ENCODE measurements at places on chromosomes 1 and 21.

GRCh38 chr1:56389813-56390212 is 189.6 kb downstream of the PLPP3 start:
- DNase-seq: no peak

GRCh38 chr1:177256153-177257075 is 85.7 kb downstream of the BRINP2 start:
- no peak for DNase-seq

- no peak for DNase-seq
Measured at GRCh38 chr1:228403231-228403631, 3.4 kb downstream of the TRIM11 start.

GRCh38 chr1:17844185-17844826 is 89.2 kb downstream of the ACTL8 start:
- DNase-seq: peak; percentile 62

- peak; percentile 55 for DNase-seq
Measured at GRCh38 chr21:42653231-42654061, at the start of gene PDE9A. TSS of gene PDE9A (plus strand) at chr21:42653621. CDS start at chr21:42653815, 194 bp downstream.

DNA sequence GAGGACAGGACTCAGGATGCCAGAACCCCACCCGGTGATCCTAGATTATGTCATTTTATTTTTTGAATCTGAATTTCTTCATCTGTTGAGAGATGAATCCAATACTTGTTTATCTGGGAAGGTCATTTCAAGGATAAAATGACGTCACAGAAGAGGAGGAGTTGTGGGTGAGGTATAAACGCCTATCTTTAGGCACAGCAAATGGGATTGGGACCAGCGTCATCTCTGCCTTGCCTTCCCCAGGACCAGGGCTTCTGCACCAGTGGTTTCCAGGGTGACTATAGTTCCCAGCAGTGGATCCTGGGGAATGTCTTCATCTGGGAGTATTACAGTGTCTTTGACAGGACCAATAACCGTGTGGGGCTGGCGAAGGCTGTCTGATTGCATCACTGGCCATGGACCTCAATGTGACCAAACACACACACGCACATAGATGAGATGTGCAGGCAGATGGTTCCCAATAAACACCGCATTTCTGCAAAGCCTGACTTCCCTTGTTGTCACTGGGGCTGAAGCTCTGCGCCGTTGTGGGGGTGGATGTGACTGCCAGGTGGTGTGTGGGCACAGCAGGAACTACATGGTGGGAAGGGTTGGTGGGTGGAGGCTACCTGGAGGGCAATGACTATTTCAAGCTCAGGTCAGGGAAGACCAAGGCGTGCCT is 28.1 kb downstream of the KCNA10 start:
- DNase-seq: peak; percentile 11

GRCh38 chr1:119675349-119676345 is 27.6 kb upstream of the ZNF697 start:
- DNase-seq: peak; percentile 66

DNA sequence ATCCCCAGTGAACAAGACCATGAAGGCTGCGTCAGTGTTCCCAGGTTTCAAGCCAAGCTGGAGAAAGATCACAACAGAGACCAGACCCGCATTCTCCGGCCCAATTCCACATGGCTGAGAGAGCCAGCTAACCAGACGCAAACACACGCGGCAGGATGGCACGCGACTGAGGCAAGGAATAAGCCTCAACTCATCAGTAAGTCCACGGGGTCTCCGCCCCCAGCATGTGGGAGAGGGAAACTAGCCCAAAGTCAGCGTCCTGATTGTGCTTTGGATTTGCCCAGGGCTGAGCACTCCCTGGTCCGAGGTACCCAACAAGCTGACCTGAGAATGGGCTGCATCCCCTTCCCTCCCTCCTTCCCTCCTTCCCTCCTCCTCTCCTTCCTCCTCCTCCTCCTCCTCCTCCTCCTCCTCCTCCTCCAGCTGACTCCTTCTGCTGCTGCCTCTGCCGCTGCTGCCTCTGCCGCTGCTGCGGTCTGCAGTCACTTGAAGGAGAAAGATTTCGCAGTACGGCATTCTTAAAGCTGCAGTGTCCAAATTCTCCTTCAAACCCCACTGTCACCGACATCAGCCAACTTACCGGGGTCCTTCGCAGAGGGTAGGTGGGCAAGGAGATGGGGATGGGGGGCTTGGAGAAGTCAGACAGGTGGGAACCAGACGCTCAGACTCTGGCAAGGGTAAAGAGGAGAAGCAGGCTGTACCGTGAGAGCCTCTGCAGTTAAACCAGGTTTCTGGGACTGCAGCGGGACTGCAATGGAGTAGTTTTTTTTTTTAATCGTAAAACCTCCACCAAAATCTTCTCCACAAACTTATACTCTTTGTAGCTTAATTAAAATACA is 33.0 kb upstream of the H6PD start:
- DNase-seq: no peak

GRCh38 chr1:235416662-235417049 is 49.4 kb downstream of the TBCE start:
- peak; percentile 58 for DNase-seq

- peak; percentile 53 for DNase-seq
Measured at GRCh38 chr1:210477328-210477924, 148.7 kb downstream of the HHAT start.

DNA sequence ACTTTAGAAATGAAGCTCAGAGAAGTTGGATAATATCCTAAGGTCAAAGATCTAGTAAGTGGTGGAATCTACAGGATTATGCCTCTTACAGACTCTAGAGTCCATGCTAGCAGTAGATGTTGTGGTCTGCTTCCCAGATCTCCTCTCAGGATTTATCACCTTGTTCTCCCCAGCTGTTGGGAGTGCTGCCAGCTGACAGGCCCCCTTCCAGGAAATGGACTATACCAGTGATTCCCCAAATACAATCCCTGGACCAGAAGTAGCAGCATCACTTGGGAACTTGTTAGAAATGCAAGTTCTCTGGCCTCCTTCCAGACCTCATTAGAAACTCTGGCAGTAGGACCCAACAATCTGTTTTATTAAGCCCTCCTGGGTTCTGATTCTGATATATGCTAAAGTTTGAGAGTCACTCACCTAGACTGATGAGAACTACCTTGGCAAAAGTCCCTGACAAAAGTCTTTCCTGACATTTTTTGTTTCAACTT is 24.5 kb upstream of the NTNG1 start:
- DNase-seq: no peak

DNA sequence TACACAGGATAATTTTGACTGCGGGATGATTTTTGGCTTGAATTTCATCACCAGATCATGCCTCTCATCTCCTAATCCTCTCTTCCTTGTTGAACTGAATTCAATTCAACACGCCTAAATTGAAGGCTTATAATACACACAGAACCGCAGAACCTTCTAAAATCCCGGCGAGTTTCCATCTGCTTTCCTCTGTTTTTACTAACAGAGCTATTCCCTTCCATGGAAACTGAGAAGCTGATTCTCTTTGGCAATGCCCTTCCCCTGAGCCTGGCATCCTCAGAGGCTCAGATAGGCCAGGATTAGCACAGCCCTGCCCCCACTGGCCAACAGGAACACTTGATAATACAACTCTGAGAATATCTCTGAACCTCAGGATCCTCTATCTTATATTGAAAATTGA is 130.2 kb downstream of the CAPN8 start:
- DNase-seq: peak; percentile 82

DNA sequence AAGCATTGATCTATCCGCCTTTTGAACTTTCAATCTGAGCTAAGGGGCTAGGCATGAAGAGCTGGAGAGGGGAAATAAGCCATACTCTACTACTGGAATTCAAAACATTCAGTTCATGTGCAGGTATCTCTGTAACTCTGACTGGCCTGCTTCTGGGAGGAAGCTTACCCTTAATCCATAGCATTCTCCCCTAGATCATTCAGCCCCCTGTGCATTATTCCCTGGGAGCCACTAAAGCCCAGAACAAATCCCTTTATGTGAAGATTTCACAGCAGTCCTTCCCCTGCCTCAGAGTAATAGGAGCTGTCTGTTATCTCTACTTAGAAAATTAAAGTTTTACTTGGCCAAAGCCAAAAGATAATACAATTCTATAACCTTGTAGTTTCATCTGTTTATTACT is 300.7 kb downstream of the SEC16B start:
- DNase-seq: no peak

DNA sequence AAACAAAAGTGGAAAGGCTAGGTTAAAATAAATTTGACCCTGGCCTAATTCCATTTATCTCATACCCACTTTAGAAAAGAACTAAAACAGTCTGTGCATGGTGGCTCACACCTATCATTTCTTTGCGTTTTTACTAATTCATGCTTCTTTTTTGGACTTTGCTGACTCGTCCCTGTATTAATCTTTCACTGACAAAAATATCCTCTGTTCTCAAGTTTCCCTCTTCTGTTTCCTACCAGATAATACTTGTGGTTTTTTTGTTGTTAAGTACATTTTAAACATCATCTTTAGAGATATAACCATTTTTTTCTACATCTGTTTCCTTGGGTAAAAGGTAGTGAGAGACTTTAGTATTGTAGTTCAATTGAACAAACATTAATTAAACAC is 11.5 kb downstream of the CNST start:
- DNase-seq: no peak

DNA sequence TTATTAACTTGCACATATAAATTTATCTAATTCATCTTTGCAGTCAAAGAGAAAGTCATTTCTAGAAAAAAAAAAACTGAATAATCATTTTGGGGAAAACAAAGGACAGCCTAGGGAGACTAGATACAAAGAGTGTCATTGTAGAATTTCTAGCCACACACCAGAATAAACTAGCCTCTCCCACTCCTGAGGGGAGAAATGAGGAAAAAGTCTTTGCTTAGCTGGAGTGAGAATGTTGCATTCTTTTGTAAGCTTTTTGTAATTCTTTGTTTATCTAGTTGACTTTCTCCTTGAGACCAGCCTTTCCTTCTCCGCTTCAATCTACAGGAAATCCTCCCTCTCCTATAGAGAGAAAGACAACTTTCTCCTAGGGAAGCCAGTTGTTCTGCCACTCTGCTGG is 15.9 kb upstream of the CGN start:
- no peak for DNase-seq

DNA sequence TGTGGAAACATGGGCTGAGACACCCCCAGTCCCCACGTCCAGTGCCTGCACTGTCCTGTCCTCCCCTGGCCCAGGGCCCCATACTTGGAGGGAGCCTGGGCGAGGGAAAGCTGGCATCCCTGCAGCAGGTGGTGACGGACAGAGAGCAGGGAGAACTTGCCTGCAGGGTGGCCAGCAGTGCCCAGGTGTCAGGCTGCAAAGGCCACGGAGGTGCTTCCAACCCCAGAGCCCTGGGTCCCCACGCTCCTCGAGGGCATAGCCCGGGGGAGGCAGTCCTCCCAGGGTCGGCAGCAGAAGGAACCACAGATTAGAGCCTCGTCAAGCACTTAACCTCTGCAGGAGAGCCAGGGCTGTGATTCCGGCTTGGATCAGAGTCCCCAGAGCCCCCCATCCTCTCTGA is 77.5 kb downstream of the ARHGEF16 start:
- DNase-seq: no peak

DNA sequence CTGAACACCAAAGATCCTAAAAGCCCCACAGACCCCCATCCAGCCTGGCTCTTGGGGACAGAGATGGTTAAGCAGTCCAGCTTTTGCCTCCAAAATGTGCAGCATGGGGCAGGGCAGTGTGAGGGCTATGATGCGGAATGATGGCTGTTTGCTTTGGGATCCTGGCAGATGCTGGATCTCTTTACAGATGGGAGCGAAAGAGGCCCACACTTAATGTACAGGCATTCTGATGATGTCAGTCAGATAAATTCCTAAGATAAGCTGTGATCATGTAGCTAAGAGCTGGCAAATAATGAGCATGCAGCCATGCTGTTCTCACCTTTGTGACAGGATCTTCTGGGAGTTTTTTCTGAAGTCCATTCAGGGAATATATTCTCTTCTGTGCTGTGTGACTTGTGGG is 17.6 kb upstream of the KCNQ4 start:
- DNase-seq: no peak

DNA sequence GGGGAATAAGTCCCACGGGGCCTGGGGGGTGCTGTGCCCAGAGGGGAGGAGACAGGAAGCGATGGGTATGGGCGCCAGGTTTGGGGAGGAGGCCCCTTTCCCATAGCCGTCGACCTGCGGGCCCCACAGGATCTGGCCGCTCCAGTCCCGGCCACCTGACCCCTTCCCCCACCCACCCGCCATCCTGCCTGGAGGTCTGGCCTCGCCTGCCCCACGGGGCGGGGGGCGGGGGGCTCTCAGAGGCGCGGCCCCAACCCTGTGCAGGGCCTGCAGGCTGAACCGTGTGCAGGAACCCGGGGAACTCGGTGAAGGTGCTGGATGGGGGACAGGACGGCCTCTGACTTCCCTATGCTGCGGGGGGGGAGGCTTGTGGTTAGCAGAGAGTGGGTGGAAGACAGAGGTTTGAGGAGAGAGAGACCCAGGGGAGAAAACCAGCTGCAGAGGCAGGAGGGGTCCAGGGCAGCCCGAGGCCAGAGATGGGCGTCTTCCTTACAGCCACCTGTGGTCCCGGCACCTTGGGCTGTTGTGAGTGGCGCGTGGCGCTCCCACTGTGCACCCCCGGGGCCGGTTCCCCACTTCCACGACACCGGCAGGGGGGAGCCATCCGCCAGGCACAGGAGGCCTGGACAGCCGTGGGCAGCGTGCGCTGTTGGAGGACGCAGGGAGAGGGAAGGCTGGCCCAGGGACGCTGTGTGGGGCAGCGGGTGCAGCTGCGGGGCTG is 2.5 kb upstream of the TNFRSF18 start:
- DNase-seq: no peak

GRCh38 chr1:98104289-98104688 is 183.5 kb upstream of the DPYD start:
- peak; percentile 0 for DNase-seq
